Neural crest cell (in vitro differentiated cells): ENCODE measurements at places on chromosomes 5 and 9. TPM values are rescaled to one million over a fixed set of nuclear protein-coding genes. Genes with fewer than 3 reads are reported as not detected.

The SLC4A9 gene
- total RNA-seq, result not detected in 2 replicates

The ROPN1L gene
- total RNA-seq, result 0.68 and 1.0 TPM in 2 replicates

DNA sequence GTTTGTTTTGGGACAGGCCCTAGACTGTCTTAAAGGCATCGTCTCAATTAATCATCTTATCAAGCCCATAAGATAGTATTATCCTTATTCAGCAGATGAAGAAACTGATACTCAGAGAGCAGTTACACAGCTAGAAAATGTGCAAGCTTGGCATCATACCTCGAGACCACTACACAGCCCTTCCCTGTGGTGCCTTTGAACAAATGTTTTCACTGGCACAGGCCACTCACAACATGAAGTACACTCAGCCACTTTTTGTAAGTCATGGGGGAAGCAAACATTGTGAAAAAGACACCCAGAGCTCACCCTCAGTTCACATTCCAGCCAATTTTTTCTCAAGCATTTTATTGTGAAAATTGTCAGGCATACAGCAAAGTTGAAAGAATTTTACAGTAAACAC lies 122.5 kb downstream of the WDR41 start:
- no peak overlapping the region for H3K27ac ChIP-seq
- no peaks in the 10 kb centered on the region for H3K4me1 ChIP-seq
- H3K36me3 ChIP-seq, result no peaks in the 10 kb centered on the region
- no peak for DNase-seq
- H3K27me3 ChIP-seq, result no peaks in the 10 kb centered on the region

DNA sequence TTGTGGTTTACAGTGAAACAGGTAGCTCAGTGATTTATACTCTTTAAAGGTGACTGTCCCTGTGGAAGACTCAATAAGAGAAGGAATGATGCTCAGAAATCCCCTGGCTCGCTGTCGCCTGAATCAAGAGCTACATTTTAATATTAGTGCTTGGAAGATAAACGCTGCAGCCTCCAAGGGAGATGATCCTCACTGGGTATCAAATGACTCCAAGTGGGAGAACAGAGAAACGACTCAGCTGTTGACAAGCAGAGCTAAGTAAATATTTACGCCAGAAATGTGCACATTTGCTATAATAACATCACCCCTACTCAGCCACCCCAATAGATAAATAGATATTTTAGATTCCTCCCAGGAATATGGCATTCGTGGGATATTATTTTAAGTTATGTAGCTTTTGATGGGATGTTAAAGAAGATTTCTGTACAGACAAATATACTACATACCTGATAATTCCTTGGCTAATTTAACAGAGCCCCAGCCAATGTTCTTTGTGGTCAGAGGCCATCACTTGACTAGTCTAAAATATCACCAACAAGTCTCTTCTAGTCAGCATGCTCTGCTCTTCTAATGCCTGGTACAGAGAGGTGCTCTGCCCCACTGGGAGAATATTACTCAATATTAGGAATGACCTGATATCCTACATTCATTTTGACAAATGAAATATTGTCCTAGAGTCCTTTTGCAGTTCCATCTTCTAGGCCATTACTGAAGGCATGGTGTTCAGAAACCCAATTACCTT lies 18.3 kb upstream of the CCDC192 start:
- no peaks in the 10 kb centered on the region for H3K4me1 ChIP-seq
- H3K4me3 ChIP-seq, result no peak overlapping the region
- H3K27me3 ChIP-seq, result no peaks in the 10 kb centered on the region
- H3K27ac ChIP-seq, result no peak overlapping the region

DNA sequence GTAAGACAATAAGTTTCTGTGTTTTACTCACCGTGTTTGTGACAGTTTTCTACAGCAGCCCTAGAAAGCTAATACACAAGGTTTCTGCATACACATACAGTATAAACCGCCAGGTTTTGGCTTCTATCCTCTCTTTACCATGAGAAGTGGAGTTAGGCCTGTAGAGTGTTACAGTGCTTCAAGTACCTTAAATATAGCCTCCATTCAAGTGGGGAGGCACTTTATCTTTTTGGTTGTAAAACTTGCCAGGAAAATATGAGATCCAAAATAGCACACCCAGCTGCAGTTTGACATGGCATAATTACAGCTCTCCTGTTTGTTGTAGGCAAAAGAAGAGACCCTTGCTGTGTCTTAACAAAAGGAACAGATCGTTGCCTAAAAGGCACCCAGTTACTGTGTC lies 90.3 kb upstream of the PTPN3 start:
- no peaks in the 10 kb centered on the region for H3K36me3 ChIP-seq
- H3K4me3 ChIP-seq, result no peak overlapping the region
- no peak overlapping the region for H3K27ac ChIP-seq
- peaks cover 2% of the 10 kb centered on the region for H3K27me3 ChIP-seq
